Non-pigmented ciliary epithelial cell (primary cell): ENCODE measurements at places on chromosomes 1 and 21.

- DNase-seq = no peak
These were observed 33.3 kb downstream of the ZNF281 start for GRCh38 chr1:200376528-200376927.

DNA sequence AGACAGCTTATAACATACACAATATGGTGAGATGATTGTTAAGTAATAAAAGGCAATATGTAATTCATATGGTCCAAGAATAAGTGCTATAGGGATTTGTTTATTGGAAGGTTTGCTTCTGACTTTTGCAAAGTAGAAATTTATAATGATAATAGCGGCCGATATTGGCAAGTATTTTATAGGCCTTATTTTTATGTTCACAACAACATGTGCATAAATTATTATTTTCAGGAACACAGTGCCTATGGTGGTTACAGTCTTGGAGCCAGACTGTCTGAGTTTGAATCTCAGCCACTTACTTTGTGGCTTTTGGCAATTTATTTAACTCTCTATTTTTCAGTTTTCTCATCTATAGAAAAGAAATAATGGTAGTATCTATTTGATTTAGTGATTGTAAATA, 607.5 kb downstream of the USP25 start:
- no peak for DNase-seq

GRCh38 chr1:186429017-186429416, 31.9 kb downstream of the PDC start:
- no peak for DNase-seq

- DNase-seq = no peak
These were observed 36.9 kb upstream of the PADI2 start for GRCh38 chr1:17156108-17156507.

- DNase-seq = no peak
These were observed 13.8 kb downstream of the LYST start for GRCh38 chr1:235852887-235853286.

DNA sequence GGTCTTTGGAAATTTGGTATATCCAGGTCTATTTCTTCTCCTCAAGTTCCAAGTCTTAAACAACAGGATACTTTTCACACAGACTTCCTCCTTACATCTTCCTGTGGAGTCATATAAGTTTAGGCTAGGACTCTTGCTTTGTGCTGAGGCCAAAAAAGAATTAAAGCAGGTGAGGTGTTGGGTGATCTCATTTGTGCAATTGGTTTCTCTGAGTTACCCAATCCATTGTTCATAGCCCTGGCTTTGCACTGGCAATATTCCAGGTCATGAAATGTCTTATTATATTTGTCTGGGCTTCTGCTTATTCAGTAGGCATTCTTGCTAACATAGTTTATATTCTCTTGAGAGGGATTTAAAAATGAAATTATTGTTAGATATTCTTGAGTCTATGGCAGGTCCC, 14.1 kb upstream of the KIAA0040 start:
- DNase-seq = no peak

DNA sequence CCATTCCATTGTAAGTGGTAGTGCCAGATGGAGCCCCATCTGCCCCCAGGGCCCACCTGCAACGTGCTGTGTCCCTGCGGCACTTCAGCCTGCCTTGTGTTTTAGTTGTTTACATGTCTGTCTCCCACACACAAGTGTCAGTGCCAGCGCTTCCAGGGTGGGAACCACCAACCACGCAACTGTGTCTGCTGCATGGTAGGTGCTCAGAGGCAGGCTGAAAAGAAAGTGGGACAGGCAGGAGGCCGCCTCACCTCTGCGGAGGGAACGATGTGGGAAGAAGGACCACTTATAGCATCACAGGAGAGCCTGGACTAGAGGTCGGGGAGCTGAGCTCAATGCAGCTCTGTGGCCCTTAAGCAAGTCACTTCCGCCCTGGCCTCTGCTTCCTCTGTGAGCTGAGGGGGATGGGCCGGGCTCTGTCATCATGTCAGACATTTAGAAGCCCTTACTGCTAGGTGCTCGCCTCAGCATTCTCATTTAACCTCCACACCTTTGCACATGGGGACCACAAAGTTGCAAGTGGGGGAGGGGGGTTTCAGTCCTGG, 17.9 kb downstream of the SLC9A1 start:
- no peak for DNase-seq

GRCh38 chr1:180160357-180160756, 5.7 kb downstream of the QSOX1 start:
- DNase-seq = no peak

GRCh38 chr1:222618001-222618879, at the start of gene MIA3:
Gene MIA3, plus strand, starts transcription at chr1:222618097. Its CDS starts 14 bp downstream, at chr1:222618111.
- no peak for DNase-seq

GRCh38 chr1:50774759-50775351, 185.2 kb downstream of the FAF1 start:
- peak; percentile 31 for DNase-seq

GRCh38 chr1:42469727-42470126, 6.6 kb downstream of the CCDC30 start:
- DNase-seq = no peak

GRCh38 chr1:165666152-165666825, 32.1 kb downstream of the ALDH9A1 start:
- no peak for DNase-seq

GRCh38 chr1:30974536-30974935, 66.0 kb upstream of the SDC3 start:
- DNase-seq = no peak

DNA sequence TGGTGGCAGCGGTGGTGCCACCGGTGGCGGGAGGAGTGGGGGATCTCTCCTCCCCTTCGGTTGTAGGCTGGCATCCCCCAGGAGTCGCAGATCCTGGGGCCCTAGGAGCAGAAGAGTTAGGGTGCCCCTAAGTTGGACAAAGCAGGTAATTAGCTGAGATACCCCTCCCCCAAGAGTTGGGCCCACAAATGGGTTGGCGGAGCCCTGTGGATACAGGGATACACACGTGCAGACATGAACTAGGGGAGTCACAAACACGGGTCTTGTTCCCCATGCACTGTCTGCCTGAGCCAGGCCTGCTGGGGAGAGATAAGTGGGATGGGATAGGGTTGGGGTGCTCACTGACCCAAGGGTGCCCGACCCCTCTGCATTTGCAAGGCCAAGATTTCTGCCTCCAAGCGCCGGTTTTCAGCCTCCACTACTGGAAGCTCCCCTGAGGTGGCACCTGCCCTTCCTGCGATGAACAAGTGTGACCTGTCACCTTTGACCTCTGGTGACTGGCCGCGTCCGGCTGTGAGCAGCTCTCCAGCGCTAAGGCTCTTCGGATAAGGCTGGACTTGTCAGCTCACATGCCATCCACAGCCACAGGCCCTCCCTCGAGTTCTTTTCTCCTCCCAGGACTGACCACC, 1.8 kb downstream of the CCDC17 start:
- DNase-seq = no peak

- DNase-seq = no peak
These were observed 10.4 kb upstream of the FOXE3 start for GRCh38 chr1:47405697-47406096.

DNA sequence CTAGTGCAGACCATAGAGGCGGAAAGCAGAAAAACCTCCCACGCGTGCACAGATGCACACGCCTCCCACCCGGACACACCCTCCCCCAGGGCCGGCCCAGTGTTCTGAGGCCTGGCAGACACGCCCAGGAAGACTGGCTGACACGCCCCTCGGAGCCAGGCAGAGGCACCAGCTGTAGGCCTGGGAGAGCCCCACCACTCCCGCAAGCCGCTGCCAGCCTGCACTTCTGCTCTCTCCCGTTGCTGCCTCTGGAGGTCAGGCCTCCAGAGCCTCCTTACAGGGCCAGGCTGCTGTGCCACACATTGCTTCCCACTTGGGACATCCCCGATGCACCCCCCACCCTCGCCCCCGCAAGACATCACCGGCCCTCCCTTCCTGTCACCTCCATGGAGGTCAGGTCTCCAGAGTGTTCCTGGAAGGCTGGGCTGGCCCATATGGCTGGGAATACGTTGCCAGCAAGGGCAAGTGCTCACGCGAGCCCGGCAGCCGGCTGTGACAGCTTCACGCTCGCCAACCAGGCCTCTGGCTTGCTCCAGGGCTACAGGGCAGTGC, 40.4 kb downstream of the CASZ1 start:
- no peak for DNase-seq

DNA sequence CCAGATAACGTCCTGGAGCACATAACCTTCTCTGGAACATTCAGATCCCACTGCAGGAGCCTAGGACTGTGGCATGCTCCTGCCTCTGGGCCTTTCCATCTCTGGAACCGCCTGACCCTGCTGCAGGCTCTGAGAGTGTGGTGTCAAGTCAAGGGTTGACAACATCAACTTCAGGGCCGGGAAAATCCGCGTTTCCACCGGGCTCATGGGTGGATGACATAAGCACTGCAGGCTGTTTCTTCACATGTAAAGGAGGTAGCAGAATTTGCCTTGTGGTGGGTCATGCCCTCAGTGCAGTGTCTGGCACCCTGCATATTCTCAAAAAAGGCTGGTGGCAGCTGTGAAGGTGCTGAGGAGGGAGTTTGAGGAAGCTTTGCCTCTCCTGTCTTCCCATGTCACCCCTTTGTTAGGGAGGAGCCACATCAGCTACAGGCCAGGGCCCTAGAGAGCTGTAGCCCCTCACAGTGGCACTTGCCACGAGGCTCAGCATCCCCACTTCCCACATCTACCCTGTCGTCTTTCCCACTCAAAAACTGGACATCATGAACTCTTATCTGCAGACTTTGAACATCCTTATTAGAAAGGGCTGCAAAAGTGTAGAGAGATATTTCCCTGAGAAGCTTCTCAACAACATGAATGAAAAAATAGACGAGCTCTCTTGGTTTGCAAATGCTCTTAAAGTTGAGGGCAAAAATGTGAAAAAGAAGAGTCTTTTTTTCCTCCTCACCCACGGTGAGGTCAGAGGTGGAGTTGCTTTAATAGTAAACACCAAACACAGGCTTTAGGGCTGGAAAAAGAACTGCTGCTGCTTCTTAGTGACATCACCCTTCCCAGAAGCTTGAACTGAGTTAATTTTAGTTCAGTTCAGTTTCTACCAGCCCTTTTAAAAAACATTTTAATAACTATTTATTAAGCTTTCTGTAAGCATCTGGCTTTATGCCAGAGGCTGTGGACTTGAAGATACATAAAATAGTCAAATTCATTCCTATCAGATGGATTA, 121.3 kb downstream of the HUNK start:
- no peak for DNase-seq

- no peak for DNase-seq
These were observed 42.4 kb downstream of the KANK4 start for GRCh38 chr1:62276791-62277190.

- no peak for DNase-seq
These were observed 19.9 kb downstream of the REG4 start for GRCh38 chr1:119791377-119791776.

- DNase-seq = no peak
These were observed 607 bp downstream of the BTG3 start for GRCh38 chr21:17612023-17612564.

DNA sequence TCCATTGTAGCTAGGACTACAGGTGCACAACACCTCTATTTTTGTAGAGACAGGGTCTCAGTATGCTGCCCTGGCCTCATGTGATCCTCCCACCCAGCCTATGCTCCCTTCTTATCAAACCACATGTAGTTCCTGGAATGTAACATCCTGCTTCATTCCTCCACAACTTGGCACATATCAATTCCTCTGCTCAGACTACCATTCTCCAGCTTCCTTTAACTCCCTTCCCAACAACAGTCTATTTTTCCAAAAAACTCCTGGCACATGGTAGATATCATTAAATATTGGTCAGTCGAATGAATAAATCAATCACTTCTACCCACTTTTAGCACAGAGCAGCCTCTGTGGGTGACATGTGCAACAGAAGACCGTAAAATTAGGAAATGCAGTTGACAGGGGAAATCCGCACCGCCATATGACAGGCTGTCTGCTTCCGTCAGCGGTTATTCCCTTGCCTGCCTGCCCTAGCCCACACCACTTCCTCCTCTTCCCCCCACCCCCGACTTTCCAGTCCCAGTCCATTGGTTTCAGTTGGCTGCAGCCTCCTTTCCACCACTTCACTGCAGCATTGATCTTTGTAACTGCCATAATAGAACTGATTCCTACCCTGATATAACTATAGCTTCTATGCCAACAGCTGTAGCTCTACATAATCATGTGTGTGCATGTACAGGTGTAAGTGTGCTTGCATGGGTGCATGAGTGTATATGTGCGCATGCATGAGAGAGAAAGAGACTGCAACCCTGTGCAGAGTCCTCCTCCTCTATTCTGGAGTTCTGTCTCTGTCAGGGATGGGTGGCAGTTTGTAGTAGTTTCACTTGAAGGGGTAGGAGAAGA, 6.8 kb upstream of the AKR1A1 start:
- no peak for DNase-seq
